ENCODE measurements at places on chromosomes 2 and 18.

DNA sequence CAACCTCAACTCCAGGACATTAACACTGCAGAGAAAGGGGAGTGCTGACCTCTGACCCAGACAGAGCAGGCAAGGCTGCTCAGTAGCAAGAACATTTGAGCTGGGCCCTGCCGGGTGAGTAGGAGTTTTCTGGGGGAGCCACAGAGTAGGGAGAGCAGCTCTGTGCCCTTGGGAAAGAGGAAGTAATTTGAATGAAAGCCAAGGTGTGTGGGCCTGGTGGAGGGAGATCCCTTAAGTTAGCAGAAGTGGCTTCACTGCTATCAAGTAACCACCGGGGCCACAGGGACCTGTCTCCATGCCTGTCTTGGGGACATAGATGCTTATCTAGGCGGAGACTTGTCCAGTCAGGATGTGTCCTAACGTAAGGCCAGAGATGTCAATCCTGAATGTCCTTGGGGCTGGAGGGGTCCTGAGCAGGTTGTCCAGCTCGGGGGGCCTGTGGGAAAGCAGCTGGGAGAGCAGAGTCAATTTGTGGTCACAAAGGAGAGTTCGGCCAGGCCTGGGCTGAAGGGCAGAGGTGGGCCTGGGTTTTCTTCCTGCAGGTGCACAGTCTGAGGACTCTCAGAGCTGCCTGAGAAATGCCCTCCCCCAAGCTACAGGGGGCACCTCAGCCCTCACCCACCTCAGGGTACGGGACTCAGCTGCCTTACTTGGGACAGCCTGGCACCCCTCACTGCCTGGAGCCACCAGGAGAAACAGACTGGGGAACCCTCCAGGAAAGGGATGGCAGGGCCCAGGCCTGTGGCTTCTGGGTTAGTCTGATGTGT lies 15.0 kb upstream of the OTOF start:
- DNase-seq: no peak

GRCh38 chr18:67766930-67767329 lies 250.4 kb upstream of the DSEL start:
- no peak for DNase-seq

- no peak for DNase-seq
These were observed 276.8 kb downstream of the SETBP1 start for GRCh38 chr18:44957461-44957860.

DNA sequence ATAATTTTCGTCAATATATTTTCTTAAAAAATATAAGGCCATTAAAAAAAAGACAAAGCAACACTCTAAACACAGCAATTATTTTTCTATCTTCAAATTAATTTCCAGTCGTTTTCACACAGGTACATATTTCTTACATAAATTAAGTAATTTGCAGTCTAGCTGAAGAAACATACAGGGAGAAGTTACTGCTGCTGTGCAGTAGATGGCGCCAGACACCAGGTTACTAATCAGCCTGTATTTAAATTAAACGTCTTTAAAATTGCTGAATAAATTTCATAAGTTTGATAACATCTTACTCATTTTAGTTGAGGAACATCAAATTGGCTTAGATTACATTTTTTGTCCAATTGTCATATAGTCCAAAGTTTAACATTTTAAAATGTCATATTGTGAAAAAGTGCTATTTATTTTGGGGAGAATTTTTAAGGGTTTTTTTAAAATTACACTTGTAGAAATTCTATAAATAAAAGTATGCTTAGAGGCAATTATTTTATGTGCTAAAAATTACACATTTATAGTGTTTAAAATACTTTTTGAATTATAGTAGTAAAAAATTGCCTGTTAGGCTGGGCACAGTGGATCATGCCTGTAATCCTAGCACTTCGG lies 88.4 kb downstream of the PMAIP1 start:
- no peak for DNase-seq

GRCh38 chr2:179235463-179236108 lies 29.0 kb downstream of the SESTD1 start:
- no peak for DNase-seq

DNA sequence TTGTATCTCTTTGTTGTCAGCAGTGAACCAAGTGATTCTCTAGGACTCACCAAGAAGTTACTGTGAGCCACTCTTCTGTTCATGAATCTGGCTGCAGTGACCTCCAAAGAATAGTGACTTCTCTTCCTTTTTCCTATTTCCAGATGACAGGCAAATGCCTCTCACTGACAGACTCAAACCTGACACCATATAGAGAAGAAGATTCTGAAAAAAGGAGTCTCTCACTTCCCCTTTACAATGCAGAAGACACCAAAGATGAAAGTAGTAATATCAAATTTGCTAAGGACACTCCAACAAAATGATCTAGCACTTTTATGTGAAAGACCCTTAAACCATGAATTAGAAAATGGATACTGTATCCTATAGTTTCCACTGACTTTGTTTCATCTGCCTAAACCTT lies 44.4 kb upstream of the SETBP1 start:
- no peak for DNase-seq

- no peak for DNase-seq
These were observed 185.4 kb upstream of the REV1 start for GRCh38 chr2:99675130-99675661.

GRCh38 chr2:166060191-166060590 lies 67.6 kb downstream of the SCN1A start:
- no peak for DNase-seq

DNA sequence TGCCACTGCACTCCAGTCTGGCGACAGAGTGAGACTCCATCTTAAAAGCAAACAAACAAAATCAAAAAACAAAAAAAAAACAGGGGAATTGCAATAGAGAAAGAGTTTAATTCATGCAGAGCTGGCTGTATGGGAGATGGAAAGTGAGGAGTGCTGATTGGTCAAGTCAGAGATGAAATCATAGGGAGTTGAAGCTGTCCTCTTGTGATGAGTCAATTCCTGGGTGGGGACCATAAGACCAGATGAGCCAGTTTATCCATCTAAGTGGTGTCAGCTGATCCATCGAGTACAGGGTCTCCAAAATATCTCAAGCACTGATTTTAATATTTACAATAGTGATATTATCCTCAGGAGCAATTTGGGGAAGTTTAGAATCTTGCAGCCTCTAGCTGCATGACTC lies 45.3 kb downstream of the FRZB start:
- no peak for DNase-seq

- DNase-seq: no peak
These were observed 28.0 kb upstream of the PSME4 start for GRCh38 chr2:53998834-53999233.

DNA sequence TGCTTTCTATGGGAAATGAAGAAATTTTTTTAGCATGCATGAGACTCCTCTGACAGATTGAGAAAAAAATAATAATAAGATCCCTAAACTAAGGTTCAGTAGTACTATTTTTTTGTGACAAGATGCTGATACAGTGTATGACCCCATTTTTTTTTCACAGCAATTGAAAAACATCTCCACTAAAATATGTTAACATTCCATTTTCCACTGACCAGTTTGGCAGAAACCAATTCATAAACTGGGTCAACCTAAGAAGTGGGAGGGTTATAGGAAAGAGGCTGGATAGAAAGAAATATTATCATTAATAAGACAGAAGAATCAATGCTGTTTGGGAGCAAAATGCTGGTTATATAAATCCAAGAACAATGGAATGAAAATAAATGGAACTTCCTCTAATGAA lies 182.7 kb downstream of the ANTXR1 start:
- no peak for DNase-seq

- DNase-seq: no peak
These were observed 18.4 kb upstream of the YES1 start for GRCh38 chr18:830315-830901.

GRCh38 chr2:189854187-189854586 lies 69.9 kb downstream of the PMS1 start:
- no peak for DNase-seq

DNA sequence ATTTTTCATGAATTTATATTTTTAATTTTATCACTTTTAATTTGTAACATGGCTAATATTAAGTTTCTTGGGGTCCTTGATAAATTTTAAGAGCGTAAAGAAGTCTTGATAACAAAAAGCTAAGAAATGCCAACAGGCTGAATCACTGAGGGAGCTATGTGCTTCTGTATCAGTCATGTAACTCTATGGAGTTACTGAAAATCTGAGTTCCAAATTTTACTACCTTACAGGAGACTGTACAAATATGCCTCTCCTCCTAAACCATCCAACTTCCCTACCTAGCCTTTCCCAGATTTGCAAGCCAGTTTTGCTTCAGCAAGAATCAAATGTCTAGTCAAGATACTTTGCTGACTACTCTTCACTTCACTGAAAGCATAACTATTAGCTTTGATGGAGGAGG lies 35.7 kb downstream of the FEZ2 start:
- no peak for DNase-seq

DNA sequence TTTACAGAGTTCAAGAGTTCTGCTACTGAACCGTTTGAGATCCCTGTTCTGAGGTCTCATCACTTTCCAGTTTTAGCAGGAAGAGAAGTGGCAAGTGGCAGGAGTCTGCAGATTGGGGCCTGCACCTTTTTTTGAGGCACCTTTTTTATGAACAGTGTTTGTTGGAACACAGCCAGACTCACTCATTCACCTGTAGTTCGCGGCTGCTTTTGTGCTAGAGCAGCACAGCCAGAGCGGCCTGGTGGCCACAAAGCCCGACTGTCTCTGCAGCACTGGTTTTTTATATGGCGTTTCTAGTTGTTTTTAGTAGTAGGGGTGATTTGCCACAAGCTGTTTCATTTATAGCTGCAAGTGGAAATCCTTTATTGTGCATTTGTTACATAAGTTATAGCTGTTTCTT lies 8.6 kb downstream of the ACP1 start:
- DNase-seq: no peak

- DNase-seq: no peak
These were observed 65.8 kb downstream of the SUMO1 start for GRCh38 chr2:202172439-202173211.

- DNase-seq: no peak
These were observed 39.7 kb upstream of the VRK2 start for GRCh38 chr2:58006952-58007284.

DNA sequence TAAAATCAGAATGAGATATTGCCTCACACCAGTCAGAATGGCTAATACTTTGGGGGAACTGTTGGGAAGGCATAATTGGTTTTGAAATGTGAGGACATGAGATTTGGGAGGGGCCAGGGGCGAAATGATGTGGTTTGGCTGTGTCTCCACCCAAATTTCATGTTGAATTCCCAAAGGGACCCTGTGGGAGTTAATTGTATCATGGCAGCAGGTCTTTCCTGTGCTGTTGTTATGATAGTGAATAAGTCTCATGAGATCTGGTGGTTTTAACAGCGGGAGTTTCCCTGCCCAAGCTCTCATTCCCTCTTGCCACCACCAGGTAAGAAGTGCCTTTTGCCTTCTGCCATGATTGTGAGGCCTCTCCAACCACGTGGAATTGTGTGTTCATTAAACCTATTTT lies 59.6 kb downstream of the CSRNP3 start:
- DNase-seq: no peak

DNA sequence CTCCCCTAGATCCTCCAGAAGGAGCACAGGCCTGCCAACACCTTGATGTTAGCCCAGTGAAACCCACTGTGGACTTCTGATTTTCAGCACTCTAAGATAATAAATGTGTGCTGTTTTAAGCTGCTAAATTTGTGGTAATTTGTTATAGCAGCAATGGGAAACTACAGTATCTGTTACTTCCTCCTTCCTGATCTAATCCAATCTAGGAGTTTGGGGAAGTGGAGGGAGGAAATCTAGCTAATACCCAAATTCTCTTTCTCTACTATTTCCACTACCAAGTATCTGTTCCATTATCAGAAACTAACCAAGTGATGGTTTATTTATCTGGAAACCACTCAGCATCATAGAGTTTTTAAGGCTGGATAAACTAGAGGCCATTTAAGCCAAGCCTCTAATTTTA lies 64.9 kb downstream of the AFF3 start:
- DNase-seq: no peak

- no peak for DNase-seq
These were observed 885.6 kb upstream of the VRK2 start for GRCh38 chr2:57160976-57161375.

GRCh38 chr2:239318790-239319661 lies 81.8 kb downstream of the HDAC4 start:
- DNase-seq: no peak

DNA sequence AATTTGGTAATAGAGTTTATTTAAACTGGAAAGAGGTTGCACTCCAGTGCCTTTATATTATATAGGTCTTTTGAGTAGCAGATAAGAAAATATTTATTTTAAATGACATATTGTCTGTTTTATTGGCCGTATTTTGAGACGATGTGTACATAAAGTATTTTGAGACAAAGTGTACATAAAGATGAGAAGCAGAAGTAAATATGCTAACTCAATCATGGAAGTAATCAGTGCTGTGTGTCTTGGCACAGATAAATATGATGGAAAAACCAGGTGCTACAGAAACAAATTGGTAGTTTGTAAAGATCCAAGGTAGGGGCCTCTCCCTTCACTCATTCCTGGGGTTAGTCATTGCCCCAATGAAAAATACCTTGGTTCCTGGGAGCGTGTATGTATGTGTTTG lies 382.9 kb downstream of the DSEL start:
- DNase-seq: no peak

GRCh38 chr2:134839649-134840048 lies 1.2 kb downstream of the ACMSD start:
- DNase-seq: no peak

DNA sequence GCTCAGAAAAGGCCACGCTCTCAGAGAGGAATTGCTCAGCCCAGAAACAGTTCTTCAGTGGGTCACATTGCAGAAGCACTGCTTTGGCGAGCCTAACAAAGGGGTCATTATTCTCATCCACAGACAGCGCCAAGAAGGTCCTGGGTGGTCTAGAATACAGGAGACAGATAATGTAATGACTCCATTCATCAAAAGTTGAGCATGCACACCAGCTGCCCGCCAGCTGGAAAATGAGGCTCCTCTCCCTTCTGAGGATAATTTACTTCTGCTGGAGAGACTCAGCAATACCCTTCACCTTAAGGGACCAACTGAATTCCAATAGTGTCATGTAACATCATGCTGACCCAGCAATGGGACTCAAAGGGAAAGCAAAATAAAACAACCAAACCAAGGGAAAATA lies 79.9 kb downstream of the TRIB2 start:
- no peak for DNase-seq

DNA sequence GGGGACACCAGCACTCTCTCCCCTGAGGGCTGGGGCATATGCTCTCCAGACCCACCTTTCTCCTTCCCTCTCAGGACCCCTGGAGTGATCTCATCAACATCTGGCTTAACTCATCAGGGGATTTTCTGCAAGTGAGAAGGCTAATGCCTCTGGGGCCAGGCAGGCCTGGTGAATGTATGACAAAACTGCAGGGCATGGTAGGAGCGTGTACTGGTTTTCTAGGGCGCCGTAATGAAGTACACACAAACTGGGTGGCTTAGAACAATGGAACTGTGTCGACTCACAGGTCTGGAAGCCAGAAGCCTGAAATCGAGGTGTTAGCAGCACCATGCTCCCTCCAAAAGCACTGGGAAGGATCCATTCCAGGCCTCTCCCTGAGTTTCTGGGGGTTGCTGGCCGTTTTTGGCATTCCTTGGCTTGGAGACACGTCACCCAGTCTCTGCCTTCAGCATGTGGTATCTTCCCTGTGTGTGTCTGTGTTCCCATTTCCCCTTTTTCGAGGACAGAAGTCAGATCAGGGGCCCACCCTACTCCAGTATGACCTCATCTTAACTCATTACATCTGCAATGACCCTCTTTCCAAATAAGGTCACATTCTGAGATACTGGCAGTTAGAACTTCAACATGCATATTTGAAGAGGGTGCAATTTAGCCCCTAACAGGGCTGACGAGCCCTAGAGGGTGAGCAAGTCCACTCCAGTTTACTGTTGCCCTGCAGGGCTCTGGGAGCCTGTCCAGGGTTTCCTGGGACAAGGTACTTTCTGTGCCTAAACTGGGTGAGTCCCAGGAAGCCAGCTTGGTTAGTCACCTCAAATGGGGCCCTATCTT lies 45.5 kb upstream of the CAB39 start:
- no peak for DNase-seq
